ENCODE measurements at places on chromosomes 7 and 10.

GRCh38 chr7:75621124-75621523 lies 117.6 kb downstream of the HIP1 start:
- DNase-seq: no peak

- no peak for DNase-seq
Observed at GRCh38 chr10:132793213-132793612, 7.3 kb upstream of the NKX6-2 start.

- no peak for DNase-seq
Observed at GRCh38 chr7:27107391-27108381, 5.2 kb upstream of the HOXA2 start.

DNA sequence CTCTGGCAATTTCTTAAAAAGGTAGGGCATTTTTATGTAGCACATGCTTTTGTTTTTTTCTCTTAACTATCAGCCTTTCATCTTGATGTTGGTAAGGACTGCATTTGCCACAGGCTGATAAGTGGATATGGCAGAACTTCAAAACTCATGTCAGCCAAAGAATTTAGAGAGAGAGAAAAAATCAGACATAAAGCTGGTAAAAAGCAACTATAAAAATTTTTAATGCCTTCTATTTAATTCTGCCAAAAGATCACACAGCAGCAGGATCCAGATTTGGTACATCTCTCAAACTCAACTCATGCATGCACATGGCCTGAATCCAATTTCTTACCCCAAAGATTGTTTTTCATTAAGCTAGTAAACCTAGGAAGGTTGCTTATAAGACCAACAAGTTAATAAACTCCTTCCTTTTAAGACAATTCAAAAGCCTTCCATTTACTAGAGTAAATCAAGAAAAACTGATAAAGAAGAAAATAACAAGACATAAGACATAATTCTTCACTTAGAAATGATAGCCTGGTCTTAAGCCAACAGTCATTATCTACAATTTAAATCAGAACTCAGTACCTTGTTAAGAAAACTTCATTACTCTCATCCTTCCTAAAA lies 69.3 kb downstream of the GLI3 start:
- peak; percentile 29 for DNase-seq

- DNase-seq: peak; percentile 87
Observed at GRCh38 chr7:88306590-88307048, at the start of gene STEAP4. Gene STEAP4 (minus strand): TSS chr7:88306894. CDS start chr7:88284269, 22,625 bp downstream.

GRCh38 chr10:44105696-44106095 lies 279.2 kb downstream of the CXCL12 start:
- DNase-seq: no peak

DNA sequence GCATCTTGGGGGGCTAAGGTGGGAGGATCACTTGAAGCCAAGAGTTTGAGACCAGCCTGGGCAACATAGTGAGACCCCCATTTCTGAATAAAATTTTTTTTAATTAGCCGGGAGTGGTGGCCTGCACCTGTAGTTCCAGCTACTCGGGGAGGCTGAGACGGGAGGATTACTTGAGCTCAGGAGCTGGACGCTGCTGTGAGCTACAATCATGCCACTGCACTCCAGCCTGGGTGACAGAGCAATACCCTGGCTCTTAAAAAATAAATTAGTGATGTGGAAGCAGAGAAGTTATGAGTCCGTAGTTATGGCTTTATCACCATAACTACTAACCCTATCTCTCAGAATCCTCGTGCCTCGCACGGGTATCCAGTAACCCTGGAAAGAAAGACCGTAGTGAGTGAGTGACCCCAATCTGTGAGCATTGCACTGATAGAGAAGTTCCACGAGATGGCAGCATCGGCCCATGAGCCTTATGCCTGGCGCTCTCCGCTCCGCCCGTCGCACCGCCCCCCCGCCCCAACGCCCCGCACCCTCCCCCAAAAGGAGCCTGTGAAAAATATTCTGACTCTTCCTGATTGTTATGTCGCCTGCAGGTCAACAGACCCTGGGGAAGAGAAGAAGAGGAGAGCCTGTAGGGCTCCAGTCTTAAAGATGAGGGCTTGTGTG lies 4.9 kb upstream of the SLC29A3 start:
- DNase-seq: peak; percentile 21

- DNase-seq: peak; percentile 91
Observed at GRCh38 chr10:78742730-78743615, 325.8 kb upstream of the ZMIZ1 start.

GRCh38 chr7:51265066-51265907 lies 51.3 kb downstream of the COBL start:
- no peak for DNase-seq

DNA sequence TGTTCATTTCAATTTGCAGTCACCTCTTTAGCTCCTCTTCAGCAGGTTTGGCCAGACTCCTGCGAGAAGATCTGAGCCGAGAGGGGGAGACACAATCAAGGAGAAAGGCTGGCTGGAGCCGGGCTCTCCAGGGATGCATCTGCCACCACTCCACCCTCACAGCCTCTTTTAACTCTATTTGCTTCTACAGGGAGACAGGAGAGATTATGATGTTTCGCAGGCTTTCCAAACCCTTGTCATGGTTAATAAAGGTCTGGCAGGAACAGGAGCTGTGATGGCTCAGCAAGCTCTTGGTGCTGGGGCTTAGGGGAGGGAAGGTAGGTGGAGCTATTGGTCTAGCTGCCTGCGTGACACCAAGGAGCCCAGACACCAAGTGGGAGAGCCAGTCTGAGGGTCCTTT lies 448.1 kb upstream of the PODXL start:
- no peak for DNase-seq
